ENCODE measurements at places on chromosomes 5 and 9.

DNA sequence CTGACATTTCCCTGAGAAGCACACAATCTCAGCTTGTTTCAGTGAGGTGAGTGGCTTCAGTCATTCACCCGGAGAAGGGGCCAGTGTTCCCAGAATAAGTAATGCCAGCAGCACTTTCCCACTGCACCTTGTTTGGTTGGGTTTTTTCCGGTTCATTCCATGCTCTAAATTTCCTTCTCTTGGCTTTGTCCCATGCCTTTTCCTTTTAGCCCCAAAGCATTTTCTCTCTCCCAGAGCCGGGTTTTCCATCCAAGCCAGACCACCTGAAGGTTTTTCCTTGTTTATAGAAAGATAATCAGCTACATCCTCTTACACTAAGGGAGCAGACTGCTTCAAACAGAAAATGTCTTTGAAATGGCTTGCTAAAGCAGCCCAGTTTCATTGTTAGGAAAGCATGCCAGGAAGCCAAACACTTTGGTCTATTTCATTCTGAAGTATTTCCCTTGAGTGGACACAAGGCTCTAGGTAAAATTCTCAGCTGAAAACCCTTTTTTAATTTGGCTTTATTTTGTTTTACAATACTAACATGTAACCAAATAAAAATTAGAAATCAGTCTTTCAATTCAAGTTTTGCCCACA lies 501.6 kb downstream of the DTWD2 start:
- no peak for DNase-seq

GRCh38 chr9:89874351-89875321 lies 269.8 kb downstream of the GADD45G start:
- peak; percentile 37 for DNase-seq

DNA sequence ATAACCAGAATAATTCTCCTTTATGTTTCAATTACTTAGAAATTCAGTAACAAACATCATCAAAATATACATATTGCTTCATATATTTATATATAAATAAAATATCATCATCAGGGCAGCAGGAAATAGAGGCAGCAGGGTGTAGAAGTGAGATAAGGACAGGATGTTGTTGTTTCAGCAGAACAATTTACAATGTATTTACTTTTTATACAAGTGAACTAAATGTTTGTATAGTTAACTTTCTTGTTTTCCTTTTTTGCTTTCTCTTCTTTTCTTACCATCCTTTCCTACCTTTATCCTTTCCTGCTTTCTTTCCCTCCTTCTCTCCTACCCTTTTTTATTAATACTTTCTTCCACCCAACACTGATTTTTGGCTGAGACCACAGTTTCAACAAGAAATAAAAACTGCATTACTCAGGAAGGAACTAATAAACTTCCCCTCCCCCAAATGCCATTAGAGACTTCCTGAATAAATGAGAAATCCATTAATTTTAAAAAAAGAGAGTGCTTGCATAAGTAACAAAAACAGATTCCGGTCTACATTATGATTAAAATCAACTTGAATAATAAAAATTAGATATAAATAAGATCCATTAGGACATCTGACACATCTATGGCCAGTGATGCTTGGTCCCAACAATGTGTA lies 159.8 kb upstream of the ACOT12 start:
- no peak for DNase-seq

DNA sequence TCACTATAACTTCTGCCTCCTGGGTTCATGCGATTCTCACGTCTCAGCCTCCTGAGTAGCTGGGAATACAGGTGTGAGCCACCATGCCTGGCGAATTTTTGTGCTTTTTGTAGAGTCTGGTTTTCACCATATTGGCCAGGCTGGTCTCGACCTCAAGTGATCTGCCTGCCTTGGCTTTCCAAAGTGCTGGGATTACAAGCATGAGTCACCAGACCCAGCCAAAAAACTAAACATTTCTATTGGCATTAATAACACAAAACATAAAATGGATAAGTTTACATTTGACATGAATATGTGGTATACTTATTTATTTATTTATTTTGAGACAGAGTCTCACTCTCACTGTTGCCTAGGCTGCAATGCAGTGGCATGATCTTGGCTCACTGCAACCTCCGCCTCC lies 13.6 kb upstream of the REEP5 start:
- DNase-seq: no peak

Measured in activated CD8-positive, alpha-beta memory T cell treated with anti-CD3 and anti-CD28 coated beads, Interleukin-2, amount 10 ng/mL, durations not matched to agents 7 days and 5 days (primary cell).